ENCODE measurements at places on chromosomes 4 and X. TPM values are rescaled to one million over a fixed set of nuclear protein-coding genes. Genes with fewer than 3 reads are reported as not detected.

The ARHGAP6 gene
- 5.4 TPM for total RNA-seq

The DIAPH2 gene
- total RNA-seq: 31.0 TPM

The CYTL1 gene
- total RNA-seq: 0.84 TPM

The ATP6AP2 gene
- 167 TPM for total RNA-seq

The BRS3 gene
- total RNA-seq: not detected

The CPZ gene
- not detected for total RNA-seq

The MAGEC3 gene
- not detected for total RNA-seq

The DDIT4L gene
- total RNA-seq: 0.21 TPM

The ZNF157 gene
- total RNA-seq: 0.63 TPM

The MAB21L2 gene
- total RNA-seq: not detected

The TEX13C gene
- not detected for total RNA-seq

The MAGEA2 gene
- total RNA-seq: not detected

The C4orf36 gene
- not detected for total RNA-seq

The JADE1 gene
- total RNA-seq: 38.7 TPM

The PASD1 gene
- not detected for total RNA-seq

The GAGE12D gene
- not detected for total RNA-seq

The TMEM156 gene
- 6.9 TPM for total RNA-seq

The LRRC66 gene
- 0.10 TPM for total RNA-seq

The LRCH2 gene
- total RNA-seq: not detected

Measured in mononuclear cell (primary cell).